Glomerular endothelial cell (primary cell): ENCODE measurements at places on chromosomes 5 and 9. TPM values are rescaled to one million over a fixed set of nuclear protein-coding genes. Genes with fewer than 3 reads are reported as not detected.

Gene PRDM9
- total RNA-seq: not detected in 2 replicates

Gene FOXE1
- total RNA-seq: 0.06 and 0.97 TPM in 2 replicates

GRCh38 chr9:135076876-135077430 is 10.5 kb upstream of the OLFM1 start:
- no peak for DNase-seq

DNA sequence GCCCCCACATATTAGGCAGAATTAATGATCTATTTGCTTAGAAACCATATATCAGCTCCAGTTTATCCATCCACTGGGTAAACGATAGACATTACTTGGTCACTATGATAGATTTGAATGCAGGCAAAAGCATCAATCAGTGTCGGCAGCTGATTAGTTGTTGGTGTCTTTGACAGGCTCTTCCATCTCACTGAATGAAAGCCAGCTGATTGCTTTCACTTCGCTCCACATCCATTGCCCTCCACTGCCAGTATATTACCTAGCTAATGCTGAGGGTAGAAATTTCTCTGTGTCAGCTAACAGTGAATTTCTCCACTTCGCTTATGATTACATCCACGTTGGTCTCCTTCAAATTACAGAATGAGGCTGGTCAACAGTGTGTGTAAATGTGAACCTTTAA is 821.3 kb upstream of the TYRP1 start:
- no peak for DNase-seq

DNA sequence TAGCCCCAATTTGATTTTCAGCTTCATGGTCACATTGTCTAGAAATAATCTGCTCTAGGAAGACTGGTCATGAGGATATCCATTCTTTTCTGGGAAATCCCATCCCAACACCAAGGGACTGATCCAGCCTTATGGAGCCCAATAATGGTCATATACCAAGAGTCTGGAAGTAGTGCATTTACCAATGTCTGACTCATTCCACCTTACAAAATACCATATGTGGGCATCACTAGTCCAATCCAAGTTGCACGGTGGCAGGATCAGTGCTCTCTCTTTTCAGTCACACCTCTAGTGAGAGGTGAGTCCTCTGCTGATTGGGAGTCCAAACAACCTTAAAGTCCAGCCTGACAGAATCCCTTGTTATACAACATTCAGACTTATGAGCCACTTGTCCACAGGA is 73.7 kb downstream of the FEM1C start:
- no peak for DNase-seq

GRCh38 chr9:2874001-2874750 is 30.3 kb upstream of the PUM3 start:
- no peak for DNase-seq

DNA sequence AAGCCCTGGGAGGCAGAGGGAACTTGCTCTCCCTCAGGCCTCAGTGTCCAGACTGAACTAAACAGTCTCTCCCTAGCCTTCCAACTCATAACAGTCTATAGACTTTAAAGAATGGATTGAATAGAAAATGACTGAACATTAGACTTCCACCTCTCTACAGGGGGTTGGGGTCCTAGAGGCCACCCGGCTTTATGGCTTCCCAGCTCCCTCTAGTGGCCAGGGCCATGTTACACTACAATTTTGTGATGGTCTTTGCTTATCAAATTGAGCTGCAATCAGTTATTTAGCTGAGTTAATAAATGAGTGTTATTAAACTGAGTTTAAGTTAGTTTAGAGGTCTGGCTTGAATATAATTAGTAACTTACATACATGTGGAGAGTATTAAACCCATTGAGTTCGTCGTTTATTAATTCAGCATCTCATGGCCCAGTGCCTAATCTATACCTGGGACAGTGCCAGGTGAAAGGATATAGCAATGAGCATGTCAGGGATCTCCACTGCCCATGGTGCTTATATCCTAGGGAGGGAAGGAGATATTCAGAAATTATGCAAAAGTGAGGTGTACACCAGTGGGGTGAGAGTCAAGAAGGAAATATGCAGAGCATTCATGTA is 105.2 kb downstream of the SH3TC2 start:
- no peak for DNase-seq

DNA sequence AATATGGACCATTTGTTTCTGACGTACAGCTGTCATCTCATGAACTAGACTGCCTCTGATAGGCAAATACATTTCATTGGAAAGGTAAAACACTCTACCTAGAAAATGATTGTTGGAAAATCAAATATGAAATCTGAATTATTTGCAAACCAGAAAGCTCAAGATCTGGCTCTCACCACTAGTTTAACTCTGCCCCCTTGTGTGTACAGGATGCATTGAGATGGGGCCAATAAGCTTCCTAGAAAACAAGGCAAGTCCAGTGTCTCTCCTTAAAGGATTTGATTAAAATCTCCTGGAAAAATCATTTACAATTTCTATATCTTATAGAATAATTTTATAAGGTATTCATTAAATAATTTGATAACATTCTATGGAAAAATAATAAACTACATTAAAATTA is 311.9 kb upstream of the ANKH start:
- DNase-seq: no peak
